ENCODE measurements at places on chromosomes 5 and 9.

DNA sequence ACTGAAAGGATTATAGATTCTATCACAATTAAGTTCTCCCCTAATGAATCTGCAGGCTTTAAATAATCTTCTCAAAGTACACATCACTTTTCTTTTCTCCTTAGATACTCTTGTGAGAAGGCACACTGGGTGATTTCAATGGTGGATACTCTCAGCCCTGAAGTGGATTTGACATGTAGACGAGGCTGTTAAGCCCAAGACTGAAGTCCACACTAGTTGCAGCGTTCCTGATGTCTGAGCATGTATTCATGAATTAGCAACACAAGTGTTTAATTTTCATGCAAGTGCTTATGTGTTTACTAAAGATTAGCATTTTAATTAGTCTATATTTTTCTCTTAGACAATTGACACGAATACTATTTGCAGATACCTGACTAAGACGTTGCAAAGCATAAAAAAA, 218.9 kb downstream of the TMEM161B start:
- DNase-seq: no peak

GRCh38 chr5:174188295-174188694, 142.8 kb downstream of the NSG2 start:
- DNase-seq: no peak

DNA sequence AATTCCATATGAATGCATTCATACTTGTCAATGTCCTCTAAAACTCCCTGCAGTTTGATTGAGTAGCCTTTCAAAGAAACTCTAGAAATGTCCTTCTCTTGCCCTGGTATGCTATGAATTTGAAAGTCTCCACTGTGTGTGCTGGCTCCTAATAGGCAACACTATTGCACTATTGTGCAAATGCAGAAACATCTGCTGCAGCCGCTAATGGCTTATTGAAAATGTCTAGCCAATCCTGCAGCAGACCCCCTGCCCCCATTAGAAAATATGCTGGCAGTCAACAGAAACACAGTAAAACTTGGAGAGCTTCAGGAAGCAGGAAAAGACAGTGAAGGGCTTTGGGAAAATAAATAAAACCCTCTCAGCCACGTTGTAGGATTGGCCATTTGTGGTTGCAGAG, 87.3 kb upstream of the GRAMD2B start:
- no peak for DNase-seq

GRCh38 chr5:173885475-173886010, 2.6 kb upstream of the CPEB4 start:
- DNase-seq: no peak

DNA sequence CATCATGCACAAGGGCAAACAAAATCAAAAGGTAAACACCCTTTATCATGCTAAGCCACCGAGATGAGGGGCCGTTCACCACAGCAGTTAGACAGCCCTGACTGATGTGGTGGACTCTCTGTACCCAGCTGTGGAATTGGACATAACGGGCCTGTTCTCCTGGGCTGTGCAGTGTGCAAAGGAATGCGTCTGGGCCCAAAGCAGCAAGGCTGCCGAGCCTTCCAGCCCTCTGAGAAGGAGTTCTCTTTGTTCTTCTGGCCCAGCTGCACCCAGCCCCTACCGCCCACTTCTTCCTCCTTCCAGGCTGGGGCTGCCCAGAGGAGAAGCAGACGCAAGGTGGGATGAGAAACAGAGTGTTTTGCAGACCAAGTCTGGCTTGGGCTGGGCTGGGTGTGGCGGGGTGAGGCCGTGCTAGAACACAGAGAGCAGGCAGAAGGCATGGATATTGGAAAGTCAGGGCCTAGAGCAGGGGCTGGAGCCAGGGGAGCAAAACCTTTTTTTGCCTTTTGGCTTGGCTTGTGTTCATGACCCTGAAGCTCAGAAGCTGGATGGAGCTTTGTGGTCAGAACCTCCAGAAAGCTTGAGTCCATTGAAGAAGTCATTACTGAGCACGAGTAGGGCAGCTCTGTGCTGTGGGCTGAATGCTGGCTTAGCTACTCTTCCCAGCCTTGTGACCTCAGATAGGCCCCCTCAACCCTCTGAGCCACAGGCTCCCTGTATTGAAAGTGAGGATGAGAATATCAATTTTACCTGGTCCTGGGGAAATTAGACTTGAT, 49.8 kb upstream of the SH3PXD2B start:
- no peak for DNase-seq

GRCh38 chr9:21684831-21685362, 117.5 kb upstream of the MTAP start:
- DNase-seq: no peak

- no peak for DNase-seq
Observed at GRCh38 chr9:93682155-93682968, 106.0 kb downstream of the PHF2 start.

GRCh38 chr5:158947846-158948245, 151.9 kb downstream of the EBF1 start:
- DNase-seq: no peak

DNA sequence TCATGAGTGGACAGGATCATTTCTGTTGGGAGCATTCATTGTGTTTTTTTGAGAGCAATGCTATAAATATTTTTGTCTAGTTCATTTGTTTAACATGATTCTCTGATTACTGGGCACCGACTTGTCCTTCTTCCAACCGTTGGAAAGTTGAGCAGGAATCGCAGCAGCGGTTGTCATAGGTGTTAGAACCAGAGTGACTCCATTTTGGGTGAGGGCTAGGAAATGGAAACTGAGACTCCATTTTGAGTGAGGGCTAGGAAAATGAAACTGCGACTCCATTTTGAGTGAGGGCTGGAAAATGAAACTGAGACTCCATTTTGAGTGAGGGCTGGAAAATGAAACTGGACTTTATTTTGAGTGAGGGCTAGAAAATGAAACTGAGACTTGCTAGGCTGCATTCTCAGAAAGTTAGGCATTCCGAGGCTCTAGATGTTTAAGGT, 100.6 kb downstream of the ICE1 start:
- no peak for DNase-seq

- DNase-seq: no peak
Observed at GRCh38 chr9:91246846-91247245, 114.9 kb downstream of the AUH start.

DNA sequence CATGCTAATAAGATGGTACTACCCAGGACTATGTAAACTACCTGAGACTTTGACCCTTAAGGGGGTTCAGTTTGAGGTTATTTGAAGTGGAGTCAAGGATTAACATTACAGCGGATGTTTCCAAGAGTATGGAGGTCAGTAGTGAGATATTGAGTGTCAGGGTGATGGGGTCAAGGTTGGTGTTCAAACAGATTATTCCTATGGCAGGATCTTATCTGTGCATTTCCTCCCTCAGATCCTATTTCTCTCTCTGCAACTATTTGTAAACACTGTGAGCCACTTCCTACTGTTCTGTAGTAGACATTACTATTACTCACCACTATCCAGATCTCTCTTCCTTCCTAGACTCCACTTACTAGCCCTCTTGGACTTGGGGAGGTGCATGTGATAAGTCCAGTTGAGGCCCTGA, 54.0 kb upstream of the STOM start:
- no peak for DNase-seq

- DNase-seq: no peak
Observed at GRCh38 chr5:172905346-172906140, 53.7 kb upstream of the RPL26L1 start.

- no peak for DNase-seq
Observed at GRCh38 chr9:127716412-127716811, 533 bp downstream of the TTC16 start.

DNA sequence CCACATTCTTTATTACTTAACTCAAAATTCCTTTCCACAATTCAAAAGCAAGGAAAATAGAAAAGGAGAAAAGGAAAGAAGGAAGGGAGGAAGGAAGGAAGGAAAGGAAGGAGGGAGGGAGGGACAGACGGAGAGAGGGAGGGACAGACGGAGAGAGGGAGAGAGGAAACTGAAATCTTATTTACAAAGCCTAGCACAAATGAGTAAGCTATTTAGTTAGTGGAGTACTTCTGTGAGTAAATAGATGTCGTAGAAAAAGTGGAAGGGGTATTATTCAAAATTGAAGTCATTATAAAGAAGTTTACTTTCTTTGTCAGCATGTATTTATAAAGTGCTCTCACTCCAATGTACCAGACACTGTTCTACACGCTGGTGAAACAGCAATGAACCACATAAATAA, 177.9 kb downstream of the CETN3 start:
- no peak for DNase-seq

GRCh38 chr9:7176561-7176960, 418.8 kb downstream of the KDM4C start:
- DNase-seq: no peak

DNA sequence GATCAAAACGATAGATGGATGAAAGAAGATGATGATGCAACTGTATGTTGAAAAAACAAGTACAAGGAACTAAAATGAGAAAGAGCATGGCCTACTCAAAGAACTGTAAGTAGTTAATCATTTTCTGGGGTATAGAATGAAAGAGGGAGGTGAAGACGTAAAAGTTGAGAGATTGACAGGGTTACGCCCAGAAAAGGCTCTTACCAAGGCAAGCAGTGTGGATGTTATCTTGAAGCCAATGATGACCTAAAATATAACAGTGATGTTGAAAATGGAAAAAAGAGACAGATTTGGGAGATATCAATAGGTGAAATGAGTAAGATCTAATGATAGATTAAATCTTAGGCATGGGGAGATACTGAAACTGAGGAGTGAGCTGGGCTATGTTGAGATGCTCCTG, 80.4 kb upstream of the GNAQ start:
- DNase-seq: no peak

GRCh38 chr9:16704116-16705110, 166.1 kb downstream of the BNC2 start:
- no peak for DNase-seq

DNA sequence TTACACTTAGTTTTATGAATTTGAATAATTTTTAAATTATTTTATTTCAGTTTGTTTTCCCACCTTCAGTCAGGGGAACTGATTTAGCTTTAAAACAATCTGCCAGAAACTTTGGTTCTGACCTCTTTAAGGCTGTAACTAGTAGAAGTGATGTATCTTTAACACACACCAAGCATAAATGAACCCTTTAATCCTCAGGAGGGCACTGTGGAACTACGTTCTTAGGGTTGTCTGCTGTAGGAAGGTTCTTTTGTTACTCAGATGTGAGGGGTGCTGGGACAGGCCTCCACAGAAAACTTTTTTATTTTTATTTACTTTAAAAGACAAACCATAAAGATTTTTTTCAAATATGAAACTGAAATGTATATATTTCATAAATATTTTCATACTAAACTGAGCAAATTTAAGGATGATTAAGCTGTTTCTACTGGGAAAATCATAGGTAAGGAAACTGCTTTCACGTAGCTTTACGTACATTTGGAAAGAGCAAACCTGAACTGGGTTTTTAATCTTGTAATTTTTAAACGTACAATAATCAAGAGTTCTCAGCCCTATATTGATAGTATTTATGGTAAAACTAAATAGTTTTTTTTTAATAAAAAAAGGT, 5.3 kb downstream of the KLF4 start:
- DNase-seq: no peak

GRCh38 chr9:111980398-111980797, 83.8 kb downstream of the UGCG start:
- DNase-seq: no peak
